Right hindlimb (tissue), 1 donor: ENCODE measurements at places on chromosomes 4 and X.
A peak's percentile ranks its signal among the peaks of the same experiment; 100 is the strongest.

- no peak for DNase-seq
These were observed 42.0 kb downstream of the CENPE start for GRCh38 chr4:103156106-103156505.

DNA sequence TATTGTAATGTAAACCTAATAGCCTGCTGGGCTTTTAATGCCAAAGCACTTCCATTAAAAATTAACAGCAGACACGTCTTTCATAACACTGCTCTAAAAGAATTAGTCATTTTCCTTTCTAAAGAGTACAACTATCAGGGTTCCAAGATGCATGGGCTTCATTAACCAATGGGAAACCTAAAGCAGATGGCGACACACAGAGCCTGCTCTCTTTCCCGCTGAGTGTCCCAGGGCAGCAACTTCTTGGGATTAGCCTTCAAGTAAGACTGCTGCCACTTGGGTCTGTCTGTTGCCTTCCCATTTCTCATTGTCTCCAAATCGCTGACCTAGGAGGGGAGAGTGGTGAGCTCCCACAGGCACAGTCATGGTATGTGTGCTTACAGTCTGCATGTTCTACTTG is 14.0 kb upstream of the PHKA2 start:
- DNase-seq, result no peak

DNA sequence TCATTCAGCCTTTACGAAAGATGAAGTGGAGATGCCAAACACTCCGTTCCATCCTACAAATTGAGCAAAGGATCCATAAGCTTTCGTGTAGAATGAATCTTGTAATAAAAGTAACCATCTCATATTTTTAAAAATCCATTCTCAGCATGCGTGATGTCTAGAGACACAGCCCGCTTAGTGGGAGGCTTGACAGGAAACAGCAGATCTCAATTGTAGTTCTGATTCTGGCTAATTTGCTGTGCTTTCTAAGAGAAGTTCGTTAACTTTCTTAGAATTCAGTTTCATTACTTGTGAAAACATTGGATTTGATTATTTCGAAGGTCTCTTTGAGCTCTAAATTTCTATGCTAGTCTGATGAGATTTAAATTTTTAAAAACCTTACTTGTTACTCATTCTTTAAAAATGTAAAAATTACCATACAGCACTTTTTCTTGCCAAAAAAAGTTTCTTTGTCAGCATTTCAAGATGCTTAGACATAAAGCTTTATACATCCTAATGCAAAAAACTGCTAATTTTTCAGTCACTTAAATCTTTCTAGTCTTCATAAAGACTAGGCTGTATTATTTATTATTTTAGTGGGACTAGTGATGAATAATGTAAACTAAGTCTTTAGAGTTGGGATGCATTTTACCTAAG is 66.9 kb upstream of the NEIL3 start:
- DNase-seq, result no peak

DNA sequence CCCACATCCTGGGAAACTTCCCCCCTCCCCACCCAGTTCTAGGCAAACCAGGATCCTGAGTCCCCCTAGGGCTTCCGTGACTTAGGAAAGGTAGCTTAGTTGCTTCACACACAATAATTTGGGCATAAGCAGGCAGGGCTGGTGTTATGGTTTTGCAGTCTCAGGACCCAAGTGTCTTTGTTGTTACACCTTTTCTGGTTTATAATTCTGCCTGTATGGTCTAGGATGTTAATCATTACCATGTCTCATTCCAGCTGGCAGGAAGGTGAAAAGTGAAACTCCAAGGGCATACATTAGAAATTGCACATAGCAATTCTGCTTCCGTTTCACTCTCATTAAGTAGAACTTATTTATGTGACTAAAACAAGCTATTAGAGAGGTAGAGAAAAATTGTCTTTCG is 16.8 kb downstream of the UGT8 start:
- DNase-seq, result no peak

GRCh38 chr4:143421609-143422008 is 84.9 kb downstream of the GAB1 start:
- no peak for DNase-seq

GRCh38 chr4:123018396-123018775 is 96.0 kb upstream of the NUDT6 start:
- no peak for DNase-seq

- DNase-seq, result no peak
These were observed 15.6 kb downstream of the ATP2B3 start for GRCh38 chrX:153533091-153533490.

GRCh38 chr4:116486401-116486800 is 599.0 kb downstream of the TRAM1L1 start:
- no peak for DNase-seq

DNA sequence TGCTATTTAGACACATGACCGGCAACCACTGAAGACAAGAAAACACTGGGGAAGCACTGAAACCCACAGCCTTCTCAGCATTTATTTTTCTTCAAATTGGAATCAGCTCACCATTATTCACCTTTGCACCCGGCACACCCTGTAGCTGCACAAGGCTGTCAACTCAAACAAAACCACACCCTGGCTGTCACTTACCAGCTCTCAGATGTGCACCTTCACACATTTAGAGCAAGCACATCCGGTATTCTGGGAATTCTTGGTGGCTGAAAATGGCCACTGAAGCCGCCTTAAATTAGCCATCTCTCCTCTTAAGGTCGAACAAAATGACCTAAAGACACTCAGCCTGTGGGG is 5.9 kb downstream of the ZFYVE28 start:
- no peak for DNase-seq

- DNase-seq, result no peak
These were observed 301.2 kb downstream of the BMPR1B start for GRCh38 chr4:95058991-95059390.

DNA sequence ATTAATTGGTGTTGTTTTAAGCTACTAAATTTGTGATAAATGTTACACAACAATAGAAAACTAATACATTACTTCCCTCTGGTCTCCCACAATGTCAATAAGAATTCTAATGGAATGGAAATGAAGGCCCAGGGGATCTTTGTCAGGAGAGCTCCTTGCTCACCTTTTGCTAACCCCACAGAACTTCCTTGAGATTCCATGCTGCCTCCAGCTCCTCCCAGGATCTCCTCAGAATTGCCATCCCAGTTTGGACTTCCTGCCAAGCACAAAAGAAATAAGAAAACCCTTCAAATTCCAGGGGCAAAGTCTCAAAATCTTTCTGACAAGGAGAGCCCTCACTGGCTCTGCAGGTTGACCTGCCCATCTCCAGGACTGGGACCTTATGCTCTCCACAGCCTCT is 43.2 kb downstream of the ITIH6 start:
- no peak for DNase-seq

DNA sequence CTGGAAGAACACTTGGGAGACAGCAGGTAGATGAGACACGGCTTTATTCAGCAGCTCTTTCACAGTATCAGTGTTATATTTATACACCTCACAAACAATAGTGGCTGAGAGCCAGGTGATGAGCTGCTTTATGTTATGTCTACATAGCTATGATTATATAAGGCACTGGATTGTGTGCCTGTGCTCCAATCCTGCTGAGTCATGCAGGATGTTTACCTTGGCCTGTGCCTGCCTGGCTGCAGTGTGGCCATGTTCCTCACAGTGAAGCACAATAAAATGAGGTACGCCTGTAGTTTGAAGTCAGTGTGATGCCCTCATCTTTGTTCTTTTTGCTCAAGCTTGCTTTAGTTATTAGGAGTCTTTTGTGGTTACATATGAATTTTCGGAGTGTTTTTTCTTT is 31.3 kb downstream of the CXCL13 start:
- no peak for DNase-seq

DNA sequence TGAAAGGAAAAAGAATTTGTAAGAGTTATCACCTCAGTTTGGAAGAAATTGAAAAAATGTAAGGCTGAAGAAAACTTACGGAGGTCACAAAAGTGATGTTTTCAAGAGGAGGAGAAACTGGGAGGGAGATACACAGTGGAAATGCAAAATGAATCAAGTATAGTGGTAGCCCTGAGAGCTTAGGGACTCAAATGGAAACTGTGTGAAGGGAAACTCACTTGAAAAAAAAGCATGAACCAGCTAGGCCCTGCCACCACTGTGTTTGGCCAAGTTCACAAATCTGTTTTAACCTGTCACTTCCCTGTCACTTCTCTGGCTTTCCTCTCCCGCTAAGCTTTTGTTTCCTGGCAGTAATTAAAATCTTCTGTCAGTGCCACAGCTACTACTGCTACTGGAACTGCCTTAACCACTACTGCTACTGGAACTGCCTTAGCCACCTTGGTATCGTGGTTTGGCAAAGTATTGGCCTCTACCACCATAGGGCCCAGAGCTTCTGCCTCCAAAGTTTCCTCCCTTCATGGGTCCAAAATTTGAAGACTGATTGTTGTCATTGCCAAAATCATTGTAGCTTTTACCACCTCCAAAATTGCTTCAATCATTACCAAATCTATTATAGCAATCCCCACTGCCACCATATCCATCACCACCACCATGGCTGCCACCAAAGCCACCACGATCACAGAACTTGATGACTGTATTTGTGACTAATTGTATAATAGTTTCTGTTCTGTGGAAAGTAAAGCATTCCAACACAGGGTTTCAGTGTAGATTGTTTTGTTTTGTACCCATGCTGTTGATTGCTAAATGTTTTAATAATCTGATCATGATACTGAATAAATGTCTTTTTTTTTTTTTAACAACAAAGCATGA is 41.5 kb downstream of the SMARCA5 start:
- no peak for DNase-seq

DNA sequence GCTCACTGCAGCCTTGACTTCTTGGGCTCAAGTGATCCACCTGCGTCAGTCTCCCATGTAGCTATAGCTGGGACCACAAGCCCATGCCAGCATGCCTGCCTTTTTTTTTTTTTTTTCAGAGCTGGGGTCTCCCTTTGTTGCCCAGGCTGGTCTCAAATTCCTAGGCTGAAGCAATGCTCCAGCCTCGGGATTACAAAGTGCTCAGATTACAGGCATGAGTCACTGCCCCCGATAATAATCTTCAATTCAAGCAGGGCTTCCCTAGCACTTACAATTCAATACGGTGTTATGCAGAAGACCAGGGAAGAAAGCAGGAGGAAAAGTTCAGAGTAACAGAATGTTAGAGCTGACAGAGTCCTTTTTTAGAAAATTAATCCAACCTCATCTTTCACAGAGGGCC is 26.1 kb downstream of the OTOP1 start:
- DNase-seq, result no peak

GRCh38 chrX:19887911-19888879 is 795 bp upstream of the SH3KBP1 start:
- peak; percentile 61 for DNase-seq

DNA sequence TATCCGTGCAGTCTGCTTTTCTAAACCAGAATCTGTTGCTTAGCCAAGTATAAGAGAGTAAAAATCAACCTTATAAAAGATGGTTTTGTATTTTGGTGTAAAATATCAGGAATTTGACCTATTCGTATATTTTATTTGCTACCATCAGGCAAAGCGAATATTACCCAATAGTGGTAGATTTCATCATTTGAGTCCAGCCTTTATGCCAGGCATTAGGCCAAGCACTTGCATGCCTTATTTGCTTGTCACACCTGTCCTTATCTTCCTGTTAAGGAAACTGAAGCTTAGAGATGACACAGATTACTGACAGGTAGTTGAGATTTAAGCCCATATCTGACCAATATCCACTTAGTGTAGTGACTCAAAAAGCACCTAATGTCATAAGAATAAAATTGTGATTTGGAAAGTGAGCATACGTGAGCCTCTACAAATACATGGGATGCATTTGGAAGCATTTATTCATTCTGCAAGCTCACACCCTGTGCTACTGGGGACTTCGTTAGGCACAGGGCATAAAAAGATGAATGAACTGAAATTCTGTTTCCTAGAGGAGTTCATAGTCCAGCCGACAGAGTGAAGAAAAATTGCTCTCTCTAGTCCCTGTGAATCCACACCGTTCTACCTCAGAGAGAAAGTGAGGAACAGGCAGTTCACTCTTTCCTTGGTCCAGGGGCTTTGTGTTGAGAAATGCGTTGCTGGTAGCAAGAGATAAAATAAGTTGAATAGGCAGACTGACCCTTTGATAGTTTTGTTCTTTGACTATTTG is 2.3 kb upstream of the RNF212 start:
- DNase-seq, result no peak

DNA sequence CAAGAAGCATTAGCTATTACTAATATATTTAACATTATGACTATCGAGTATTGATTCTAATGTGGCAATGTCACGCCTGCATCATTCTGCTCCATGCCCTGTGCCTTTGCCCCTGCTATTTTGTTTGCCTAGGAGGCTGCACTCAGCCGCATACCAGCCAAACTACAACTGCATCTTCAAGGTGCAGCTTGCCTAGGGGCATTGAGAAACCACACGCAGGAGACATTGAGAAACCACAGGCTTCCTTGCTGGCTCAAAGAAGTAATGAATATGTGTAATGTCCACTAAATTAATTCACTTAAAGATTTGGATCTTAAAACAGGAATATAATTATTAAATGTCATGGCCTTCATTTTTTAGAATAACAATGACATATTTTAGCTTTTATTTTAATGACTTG is 683.6 kb upstream of the TENM3 start:
- DNase-seq, result no peak

GRCh38 chr4:102823897-102824296 is 3.5 kb downstream of the UBE2D3 start:
- no peak for DNase-seq

DNA sequence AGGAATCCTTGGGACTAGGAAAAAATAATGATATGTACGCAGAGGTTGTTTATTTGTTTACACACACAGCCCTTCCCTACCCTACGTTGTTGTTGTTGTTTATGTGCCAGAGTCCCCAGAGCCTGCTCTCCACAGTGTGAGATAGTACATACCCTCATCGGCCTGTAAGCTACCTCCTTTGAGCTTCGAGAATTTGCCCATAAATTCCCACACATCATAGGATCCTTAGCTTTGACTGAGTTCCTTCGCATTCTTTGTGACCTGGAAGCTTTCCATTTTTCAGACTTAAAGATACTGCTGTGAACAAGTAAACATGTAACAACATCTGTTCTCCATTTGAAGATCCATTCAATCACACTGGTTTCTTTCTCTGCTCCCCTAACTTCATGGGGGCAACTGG is 114.5 kb downstream of the IRF2 start:
- no peak for DNase-seq

DNA sequence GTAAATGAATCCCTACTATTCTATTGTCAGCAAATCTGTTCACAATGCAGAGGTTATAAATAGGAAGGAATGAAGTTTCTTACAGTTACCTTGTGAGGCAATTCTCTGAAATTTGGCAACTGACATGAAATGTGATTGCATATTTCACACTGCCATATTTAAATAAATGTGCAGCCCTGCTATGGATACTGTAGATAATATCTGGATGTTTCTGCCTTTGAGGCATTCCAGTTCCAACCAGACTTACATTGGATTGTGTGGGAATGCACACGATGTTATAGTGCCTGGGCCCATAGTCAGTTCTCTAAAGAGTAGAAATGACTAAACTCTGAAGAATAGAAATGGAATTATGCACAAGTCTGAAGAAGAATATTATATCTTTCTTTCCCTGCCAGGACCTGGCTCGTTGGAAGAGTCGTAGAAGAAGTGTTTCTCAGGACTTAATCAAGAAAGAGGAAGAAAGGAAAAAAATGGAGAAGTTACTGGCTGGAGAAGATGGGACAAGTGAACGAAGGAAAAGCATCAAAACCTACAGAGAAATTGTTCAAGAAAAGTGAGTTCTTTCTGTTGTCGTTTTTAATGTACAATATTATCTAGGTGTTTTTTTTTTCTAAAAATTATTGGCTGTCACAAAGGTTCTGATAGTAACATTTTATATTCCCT is 102.7 kb downstream of the PHOX2B start:
- DNase-seq, result no peak

- DNase-seq, result no peak
These were observed 90.8 kb downstream of the AFF1 start for GRCh38 chr4:87025614-87026041.
